Cortex of kidney (tissue), 1 donor: ENCODE measurements at places on chromosomes 5 and 9.

GRCh38 chr9:127185931-127186781 lies 63.7 kb upstream of the ANGPTL2 start:
- DNase-seq = no peak

DNA sequence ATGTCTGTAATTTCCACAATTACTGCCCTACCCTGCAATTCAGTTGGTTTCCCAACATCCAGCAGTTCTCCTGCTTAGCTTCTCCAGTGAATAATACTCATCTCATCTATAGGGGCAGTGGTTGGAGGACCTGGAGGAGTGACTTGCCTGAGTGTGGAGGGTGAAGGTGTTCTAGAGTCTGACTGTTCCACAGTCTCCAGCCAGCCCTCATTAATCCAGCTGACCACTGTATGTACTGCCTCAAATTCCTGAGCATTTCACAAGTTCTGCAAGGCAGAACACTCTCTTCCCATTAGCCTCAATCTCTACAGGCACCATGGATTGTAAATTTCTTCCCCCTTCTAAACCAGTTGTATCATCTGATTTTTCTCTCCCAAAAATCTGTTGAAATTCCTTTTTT lies 147.4 kb upstream of the NFIL3 start:
- no peak for DNase-seq

- DNase-seq = no peak
Observed at GRCh38 chr5:60248901-60249300, 355.4 kb upstream of the PDE4D start.

- no peak for DNase-seq
Observed at GRCh38 chr5:151674626-151675610, 11.8 kb downstream of the SPARC start.

DNA sequence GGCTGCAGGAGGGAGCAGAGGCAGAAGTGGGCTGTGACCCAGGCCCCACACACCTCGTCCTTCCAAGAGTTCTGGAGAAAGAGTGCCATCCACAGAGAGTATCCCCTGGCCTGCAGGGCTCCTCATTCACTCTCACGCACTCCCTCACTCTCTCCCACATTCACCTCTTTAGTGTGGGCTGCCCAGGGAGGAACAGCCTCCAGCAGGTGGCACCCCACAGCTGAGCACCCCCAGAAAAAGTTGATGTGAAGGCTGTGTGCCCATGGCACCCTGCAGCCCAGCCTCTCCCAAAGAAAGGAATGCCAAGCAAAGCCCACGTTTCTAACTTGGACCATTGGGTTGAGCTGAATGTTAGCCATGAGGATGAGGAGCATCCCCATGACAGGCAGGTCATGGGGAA lies 4.5 kb upstream of the SHC3 start:
- no peak for DNase-seq

DNA sequence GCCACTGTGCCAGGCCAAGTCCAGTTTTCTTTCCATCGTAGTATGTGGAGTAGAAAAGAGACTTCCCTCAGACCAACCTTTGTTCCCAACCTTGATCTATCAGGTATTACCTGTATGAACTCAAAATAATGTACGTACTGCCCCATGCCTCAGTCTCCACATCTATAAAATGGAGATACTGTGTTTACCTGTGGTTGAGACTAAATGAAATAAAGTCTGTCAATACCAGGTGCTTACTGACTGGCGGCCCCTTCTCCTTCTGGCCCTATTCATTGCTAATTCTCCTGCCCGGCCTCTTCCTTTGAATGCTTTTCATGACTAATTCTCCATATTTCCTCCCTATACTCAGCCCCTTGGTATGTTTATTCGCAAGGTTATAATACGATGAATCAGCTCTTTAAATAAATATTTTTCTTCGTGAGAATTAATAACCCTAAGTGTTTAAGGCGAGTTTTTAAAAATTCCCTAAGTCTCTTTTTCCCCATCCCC lies 89.6 kb upstream of the BASP1 start:
- no peak for DNase-seq

GRCh38 chr5:141135030-141135717 lies at the start of gene PCDHB5:
Gene PCDHB5, plus strand, starts transcription at chr5:141135206. Its CDS starts 229 bp downstream, at chr5:141135435.
- no peak for DNase-seq

GRCh38 chr5:135724617-135725016 lies 109.8 kb upstream of the SLC25A48 start:
- no peak for DNase-seq

GRCh38 chr5:107378218-107378899 lies 292.4 kb downstream of the EFNA5 start:
- DNase-seq = no peak
